ENCODE measurements at places on chromosomes 2 and 18.

- no peak for DNase-seq
Observed at GRCh38 chr2:171406044-171406443, 27.7 kb downstream of the METTL8 start.

- DNase-seq: no peak
Observed at GRCh38 chr2:54862229-54862628, 138.8 kb downstream of the EML6 start.

- no peak for DNase-seq
Observed at GRCh38 chr2:105391763-105392662, 6.8 kb downstream of the FHL2 start.

DNA sequence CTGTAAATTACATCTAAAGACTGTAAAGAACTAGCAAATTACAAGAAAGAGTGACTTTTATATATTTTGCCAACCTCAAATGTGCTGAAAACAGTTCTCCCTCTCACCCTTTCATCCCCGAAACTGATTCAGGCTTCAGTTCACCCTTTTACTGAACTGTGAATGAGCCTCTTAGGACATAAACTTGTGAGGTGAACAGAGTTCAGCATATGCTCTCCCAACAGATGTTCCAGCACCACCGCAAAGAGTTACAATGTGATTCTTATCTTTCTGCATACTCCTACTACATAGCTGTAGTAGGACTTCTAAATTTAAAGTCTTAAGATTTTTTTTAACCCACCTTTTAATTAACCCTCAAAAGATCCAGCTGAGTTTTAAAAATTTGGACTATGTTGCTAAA, 1.2 kb upstream of the ZCCHC2 start:
- no peak for DNase-seq

- no peak for DNase-seq
Observed at GRCh38 chr2:192438239-192438638, 243.5 kb upstream of the TMEFF2 start.

All from NCI-H2081 (cell line).